ENCODE measurements at places on chromosomes 3 and 15.

DNA sequence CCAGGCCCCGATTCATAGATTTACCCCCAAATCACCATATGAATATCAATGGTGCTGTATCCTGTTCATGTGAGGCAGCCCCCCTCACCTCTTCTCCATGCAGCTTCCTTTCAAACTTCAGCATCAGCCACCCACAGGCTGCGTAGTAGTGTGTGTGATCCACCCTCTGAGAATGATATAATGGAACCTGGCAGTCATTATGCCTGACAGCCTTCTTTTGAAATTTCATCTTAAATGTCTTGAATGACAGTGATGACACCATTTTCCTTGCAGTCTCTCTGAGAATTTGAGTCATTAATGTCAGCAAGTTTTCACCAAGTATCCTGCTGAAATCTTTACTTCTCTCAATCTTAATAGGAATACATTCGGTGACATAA, 3.5 kb upstream of the CLRN1 start:
- DNase-seq: peak; percentile 8

DNA sequence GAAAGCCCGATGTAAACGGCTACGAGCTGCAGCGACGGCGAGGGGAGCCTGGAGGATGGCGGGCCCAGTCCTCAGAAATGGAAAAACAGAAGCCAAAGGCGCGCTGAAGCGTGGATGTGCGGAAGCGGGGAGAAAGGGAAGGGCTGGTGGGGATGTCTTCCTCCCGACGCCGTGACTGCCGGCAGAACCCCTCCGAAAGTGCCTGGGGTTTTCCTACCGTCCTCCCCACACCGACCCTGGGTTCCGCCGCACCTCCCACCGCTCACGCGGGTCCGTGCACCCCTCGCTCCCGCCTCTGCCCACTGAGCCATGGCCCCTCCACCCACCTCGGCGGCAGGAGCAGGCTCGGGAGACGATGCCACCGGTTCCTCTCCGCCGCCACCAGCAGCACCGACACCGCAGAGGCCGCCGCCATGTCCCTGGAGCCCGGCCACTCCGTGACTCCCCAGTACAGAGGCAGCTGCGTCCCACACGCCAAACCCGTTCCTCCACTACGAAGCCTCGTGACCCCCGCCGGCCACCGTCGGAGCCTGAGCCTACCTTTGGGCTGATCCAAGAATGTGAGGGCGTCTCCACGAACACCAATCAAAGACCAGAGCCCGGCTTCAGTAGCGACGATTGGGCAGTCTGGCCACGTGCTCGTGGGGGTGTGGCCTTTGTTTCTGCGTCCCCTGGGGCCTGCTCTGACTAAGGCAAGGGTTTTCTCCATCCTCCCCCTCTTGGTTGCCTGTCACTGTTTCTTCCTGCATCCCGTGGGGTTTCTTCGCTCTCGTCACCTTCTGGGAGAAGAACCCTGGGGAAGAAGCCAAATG, at the start of gene MCCC1:
TSS of gene MCCC1 (minus strand) at position 471 of the 812 bp plus-strand sequence. CDS start at position 415, 56 bp downstream.
- peak; percentile 94 for DNase-seq

DNA sequence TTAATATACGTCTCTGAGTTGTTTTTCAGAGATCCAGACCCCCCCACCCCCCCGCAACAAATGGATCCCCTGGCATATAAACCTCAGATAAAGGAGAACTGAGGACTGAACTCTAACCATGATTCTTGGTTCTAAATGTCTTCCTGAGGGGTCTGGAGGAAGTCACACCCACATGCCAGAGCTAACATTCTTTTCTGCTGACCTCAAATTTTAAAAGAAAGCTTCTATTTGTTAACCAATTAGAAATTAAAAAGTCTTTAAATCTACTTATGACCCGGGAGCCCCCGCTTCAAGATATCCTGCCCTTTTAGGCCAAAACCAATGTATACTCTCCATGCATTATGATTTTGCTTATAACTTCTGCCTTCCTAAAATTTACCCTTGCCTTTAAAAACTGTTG, 188.3 kb downstream of the ECT2 start:
- no peak for DNase-seq

DNA sequence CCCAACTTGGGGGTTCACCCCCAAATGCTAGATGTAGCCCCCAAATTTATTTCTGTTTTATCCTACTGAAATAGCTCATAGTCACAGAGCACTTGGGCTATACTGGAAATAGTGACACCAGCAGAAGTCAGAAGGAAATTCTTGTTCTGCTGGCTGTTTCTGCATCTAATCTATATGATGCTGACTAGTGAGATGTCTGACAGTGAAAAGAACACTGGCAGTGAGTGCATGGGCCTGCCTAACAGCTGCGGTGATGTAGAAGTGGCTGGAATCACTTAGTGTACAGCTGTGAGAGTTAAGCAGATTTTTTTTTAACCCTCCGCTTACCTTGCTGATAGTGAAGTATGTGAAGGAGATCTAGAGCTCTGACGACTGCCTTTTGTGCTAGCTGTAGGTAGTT, 14.0 kb downstream of the TTC14 start:
- DNase-seq: no peak

DNA sequence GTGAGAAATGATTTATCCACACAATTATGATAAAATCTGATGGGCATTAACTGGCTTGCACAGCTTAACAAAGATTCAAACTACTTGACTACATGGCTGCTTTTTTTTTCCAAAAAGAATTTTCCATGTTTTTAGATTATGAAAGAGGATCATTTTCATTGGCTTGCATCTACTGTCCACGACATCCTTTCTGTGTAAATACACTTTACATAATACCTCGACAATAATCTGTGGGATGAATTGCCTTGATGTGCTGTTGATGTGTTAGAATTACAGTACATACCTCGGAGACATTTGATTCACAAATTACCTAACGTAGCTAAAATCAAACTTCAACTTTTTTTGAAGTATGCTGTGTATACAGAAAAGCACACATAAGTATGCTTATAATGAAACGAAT, 104.4 kb downstream of the PPP2R3A start:
- DNase-seq: no peak

GRCh38 chr3:40782111-40782721, 257.5 kb downstream of the ZNF621 start:
- no peak for DNase-seq

- no peak for DNase-seq
Observed at GRCh38 chr3:196611761-196612483, 27.6 kb upstream of the NRROS start.

DNA sequence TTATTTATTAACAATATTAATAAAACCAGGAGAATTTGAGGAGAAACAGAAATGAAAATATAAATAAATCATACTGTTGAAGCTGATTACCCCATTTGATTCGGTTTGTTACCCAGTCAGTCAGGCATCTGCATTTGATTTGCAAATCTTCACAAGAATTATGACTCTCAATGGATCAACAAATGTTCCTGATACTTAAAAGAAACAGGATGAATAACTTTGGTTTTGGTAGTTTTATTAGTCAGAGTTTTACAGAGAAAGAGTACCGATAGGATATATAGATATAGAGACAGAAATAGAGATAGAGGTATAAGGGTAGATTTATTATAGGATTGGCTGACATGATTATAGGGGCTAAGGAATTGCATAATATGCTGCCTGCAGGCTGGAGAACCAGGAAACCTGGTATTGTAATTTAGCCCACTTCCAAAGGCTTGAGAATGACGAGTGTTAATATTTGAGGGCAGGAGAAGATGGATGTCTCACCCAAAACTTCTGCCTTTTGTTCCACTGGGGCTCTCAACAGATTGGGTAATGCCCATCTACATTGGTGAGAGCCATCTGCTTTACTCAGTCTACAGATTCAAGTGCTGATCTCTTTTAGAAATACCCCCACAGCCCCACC, 241.6 kb upstream of the COL8A1 start:
- DNase-seq: no peak

GRCh38 chr15:35305946-35306345, 220.9 kb upstream of the NANOGP8 start:
- no peak for DNase-seq

DNA sequence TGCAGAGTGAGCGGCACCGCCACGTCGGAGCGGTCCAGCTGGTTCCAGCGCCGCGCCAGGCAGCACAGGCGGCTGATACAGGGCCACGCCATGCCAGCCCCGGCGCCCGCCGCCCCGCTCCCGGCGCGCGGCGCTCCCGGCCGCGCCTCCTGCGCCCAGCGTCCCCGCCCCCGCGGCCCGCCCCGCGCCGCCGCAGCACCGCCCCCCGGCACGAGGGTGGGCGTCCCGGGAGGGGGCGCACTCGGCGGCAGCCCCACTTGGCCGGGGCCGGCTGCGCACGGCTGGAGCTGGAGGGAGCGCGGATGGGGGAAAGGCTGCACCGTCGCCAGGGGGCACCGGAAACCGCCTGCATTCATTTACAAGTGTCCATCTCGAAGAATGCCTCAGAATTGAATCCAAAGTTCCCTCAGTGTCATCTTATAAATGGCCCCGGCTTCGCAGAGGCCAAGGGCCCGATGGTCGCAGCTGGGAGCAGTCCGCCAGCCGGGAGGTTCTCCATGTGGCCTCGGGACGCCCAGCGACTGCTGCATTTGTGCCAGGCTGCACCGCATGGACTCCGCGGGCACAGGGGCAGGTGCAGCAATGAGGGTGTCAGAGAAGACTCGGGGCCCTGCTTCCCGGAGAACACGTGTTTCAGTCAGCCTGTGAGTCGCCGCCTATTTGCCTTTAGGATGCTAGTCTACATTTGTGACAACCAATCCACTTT, at the start of gene MAP6D1:
TSS of gene MAP6D1 (minus strand) at position 122 of the 706 bp plus-strand sequence. CDS start at position 92, 30 bp downstream.
- DNase-seq: peak; percentile 50

DNA sequence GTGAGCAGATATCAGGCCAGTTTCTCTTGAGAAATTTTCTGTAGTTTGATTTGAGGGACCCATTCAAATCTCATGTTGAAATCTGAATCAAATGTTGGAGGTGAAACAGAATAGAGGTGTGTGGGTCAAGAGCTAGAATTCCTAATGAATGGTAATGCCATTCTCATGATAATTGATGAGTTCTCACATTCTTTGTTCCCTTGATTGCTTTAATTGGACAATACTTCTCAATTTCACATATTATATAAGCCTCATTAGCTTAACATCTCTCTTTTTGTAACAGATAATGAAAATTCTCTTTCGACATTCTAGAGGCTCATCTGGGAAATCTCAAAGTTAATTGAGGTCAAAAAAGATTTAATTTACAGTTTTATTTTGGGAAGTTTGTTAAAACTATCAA, 21.9 kb upstream of the OR5H6 start:
- DNase-seq: no peak

GRCh38 chr3:158248261-158248660, 138.4 kb downstream of the RSRC1 start:
- no peak for DNase-seq

Measured in activated T-cell treated with anti-CD3 and anti-CD28 coated beads for 48 hours (primary cell).